NCI-H774 (cell line): ENCODE measurements at places on chromosomes 3 and 15.

DNA sequence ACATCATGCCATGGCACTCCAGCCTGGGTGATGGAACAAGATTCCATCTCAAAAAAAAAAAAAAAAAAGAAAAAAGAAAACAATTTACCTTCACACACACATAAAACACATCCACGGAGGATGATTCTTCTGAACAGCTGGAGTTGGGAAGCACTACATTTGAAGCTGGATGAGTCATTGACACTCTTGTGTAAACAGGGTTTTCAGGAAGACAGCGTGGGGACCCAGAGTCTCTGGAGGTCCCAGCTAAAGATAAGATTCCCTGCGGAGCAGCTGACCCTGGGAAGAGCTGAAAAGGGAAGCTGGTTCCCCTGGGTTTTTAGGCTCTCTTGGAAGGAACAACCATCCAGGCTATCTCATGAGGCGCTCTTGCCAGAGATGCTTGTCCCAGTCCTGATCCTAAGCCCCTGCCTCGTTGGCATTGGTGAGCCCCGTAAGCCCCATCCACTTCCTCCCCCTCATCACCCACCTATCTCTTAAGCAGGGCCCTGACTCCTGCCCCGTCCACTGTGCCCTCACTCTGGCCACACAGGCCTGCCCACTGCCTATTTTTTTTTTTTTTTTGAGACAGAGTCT, 32.0 kb upstream of the FURIN start:
- no peak for DNase-seq

GRCh38 chr3:44584646-44585501, at the start of gene ZNF660:
TSS of gene ZNF660 (plus strand) at chr3:44584964. CDS start at chr3:44594194, 9,230 bp downstream.
- peak; percentile 47 for DNase-seq

GRCh38 chr3:51559411-51559888, 20.9 kb downstream of the RAD54L2 start:
- no peak for DNase-seq

- peak; percentile 64 for DNase-seq
Observed at GRCh38 chr3:160454995-160455394, 5.4 kb upstream of the TRIM59 start.

GRCh38 chr15:40420071-40420713, 14.6 kb downstream of the IVD start:
- DNase-seq = no peak
